ENCODE measurements at places on chromosomes 5 and 9.

DNA sequence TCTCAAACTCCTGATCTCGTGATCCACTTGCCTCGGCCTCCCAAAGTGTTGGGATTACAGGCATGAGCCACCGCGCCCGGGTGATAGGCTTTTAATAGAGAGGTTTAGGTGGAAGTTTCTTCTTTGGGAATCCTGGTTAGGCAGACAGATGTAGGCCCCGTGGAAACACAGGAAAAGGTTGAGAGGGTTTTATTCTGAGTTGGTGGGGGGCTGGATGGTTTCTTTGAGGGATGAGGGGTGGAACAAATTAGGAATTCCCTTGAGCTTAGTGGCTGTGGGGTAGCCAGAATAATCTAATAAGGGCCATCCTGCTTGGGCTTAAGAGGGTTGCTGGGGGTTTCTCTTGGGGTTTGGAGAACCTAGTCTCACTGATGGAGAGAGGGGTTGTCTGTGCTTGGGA lies 30.4 kb downstream of the C9orf50 start:
- DNase-seq, result no peak

- peak; percentile 49 for DNase-seq
Measured at GRCh38 chr9:114093031-114093471, 6.0 kb downstream of the KIF12 start.

DNA sequence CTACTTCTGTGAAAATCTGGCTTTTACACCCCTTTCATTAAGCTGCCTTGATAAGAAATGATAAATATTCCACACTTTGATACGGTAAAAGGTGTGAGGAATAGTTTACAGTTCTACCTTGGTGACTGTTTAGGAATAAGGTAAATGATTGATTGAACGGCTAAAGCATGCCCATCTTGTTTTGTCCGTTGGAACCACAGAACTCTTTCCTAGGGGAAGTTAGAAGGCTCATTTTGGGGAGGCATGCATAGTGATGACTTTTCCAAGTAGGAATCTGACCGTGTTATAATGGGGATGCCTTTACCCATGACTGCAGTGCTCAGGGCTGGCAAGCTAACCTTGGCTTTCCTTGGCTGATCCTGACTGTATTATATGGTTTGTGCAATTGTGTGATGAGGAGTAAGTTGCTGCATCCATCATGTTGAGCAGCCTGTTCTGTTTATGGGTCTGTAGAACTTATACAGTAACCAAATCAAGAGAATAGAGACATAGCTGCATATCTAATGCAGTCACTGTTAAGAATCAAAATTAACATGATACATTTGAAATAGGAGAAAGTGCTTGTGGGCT lies 24.5 kb downstream of the PCSK5 start:
- no peak for DNase-seq

DNA sequence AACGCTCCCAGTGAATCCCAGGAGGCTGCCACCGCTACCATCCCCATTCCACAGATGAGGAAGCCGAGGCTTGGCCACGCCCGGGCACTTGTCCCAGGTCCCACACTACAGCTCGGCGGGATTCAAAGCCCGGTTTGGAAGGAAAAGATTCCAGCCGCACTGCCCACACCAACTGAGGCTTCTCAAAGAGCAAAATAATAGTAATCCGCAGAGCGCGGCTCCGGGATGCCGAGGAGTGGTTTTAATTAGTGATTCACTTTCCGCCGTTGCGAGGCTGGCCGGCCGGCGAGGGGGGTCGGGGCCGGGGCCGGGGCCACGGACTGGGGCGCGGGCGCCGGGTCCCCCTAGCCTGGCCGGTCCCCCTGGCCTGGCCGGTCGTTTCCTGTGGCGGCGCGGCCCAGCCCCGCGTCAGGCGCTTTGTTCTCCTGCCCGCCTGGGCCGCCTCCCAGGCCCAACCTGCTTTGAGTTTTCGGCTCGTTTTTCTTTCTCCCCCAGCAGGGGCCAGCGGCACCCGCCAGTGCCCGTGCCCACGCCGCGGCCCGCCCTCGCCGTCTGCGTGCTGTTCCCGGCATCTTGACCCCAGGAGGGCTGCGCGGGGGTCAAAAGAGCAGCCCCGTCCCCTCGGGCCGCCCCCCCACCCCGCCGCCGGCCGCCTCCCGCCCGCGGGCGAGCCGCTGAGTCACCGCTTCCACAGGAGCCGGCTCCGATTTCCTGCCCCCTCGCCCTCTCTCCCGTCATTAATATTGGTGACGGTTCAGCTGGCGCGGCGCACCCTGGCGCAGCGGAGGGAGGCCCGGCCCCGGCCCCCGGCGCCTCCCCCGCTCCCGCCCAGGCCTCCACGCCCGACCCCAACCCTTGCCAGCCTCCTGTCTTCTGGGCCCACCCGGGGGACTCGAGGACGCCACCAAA lies 31.2 kb downstream of the FGF18 start:
- peak; percentile 89 for DNase-seq
